Stimulated activated CD4-positive, alpha-beta T cell treated with anti-CD3 and anti-CD28 coated beads, Interleukin-2, amount 100 ng/mL, for 4 hours (primary cell): ENCODE measurements at places on chromosomes 6 and 20.

DNA sequence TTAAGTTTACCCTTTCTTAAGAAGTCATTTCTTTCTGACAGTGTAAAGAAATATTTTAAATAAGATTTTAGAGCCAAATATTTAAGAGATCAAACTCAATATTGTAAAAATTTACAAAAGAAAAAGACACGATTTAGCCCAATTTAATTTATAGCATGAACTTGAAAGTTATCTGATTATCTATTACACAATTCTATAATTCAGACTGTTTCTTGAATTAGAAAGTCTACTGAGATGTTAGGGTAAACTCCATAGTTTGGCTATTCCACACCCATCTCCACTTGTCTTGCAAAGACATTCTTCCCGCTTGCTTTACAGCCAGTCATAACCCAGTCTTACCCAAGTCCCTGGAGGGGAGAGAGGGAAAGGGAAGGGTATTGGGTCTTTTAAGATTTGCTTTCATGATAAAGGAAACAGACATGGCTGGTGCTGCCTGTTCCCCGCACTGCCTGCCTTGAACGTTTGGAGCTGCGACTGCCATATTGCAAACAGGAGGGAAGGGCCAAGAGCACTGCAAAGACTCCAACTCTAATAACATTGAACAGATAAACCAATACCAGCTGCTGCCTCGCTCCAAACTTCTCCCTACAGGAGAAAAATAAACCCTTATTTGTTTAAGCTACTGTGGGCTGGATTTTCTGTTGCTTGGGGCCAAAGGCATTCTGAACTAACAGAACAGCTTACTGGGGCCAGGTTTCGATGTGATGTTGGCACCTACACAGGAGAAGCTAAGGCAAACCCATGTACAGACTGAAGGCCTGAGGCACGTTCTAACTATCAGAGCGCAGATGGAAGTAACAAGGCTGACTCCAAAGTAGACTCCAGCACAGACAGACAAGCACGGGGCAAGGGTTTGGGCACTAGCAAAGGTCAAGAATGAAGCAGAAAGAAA lies 552.3 kb upstream of the JARID2 start:
- DNase-seq: no peak

- no peak for DNase-seq
Measured at GRCh38 chr6:103983011-103983410, 876.7 kb downstream of the HACE1 start.

DNA sequence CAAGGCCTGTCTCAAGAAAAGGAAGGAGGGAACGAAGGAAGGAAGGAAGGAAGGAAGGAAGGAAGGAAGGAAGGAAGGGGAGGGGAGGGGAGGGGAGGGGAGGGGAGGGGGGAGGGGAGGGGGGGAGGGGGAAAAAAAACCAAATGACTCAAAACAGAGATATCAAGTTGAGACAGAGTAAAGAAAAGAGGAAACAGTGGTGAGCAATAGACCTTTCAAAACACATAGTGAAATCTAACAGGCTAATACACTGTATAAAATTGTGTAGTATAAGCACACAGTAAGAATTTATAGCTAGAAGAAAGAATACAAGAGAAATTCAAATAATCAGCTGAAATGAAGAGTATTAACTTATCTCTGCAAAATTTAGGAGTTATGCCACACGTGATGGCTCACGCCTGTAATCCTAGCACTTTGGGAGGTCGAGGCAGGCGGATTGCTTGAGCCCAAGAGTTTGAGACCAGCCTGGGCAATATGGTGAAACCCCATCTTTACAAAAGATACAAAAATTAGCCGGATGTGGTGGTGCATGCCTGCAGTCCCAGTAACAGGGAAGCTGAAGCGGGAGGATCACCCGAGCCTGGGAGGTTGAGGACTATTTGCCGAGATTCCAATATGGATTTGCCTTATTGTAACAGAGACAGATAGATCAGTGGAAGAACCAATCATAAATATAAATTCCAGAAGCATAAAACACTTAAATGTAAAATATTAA lies 123.2 kb downstream of the PRND start:
- DNase-seq: no peak

GRCh38 chr20:626579-626978 lies 16.5 kb upstream of the TCF15 start:
- DNase-seq: no peak

GRCh38 chr6:125361868-125362267 lies 60.1 kb upstream of the HDDC2 start:
- DNase-seq: no peak

- no peak for DNase-seq
Measured at GRCh38 chr6:134980846-134981245, 30.9 kb upstream of the ALDH8A1 start.

GRCh38 chr6:3206339-3207015 lies 21.0 kb downstream of the TUBB2B start:
- no peak for DNase-seq
